ENCODE measurements at places on chromosomes 5 and 9.
A peak's percentile ranks its signal among the peaks of the same experiment; 100 is the strongest.

DNA sequence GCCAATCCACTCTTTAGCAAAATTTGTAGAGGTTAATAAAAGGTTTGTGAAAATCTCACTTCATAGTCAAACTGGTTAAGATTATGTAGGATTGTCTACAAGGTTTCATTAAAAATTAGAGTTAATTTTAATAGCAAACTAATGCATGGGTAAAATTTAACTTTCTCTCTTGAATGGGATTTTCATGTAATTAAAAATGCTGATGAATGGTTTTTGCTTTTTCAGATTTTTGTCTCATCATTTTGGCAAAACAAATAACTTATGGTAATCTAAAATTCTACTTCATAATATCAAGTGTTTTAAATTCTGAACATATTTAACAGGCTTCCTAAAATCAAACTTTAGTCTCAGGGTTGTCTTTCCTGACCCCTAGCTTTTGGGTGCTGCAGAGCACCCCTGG, 113.8 kb upstream of the FAM174A start:
- no peak for DNase-seq
- H3K4me3 ChIP-seq, result no peak overlapping the region
- no peak overlapping the region for H3K27ac ChIP-seq
- H3K36me3 ChIP-seq, result no peaks in the 10 kb centered on the region
- H3K27me3 ChIP-seq, result no peaks in the 10 kb centered on the region
- no peaks in the 10 kb centered on the region for H3K4me1 ChIP-seq

- no peaks in the 10 kb centered on the region for H3K36me3 ChIP-seq
- H3K27me3 ChIP-seq, result no peaks in the 10 kb centered on the region
Observed at GRCh38 chr5:167294882-167295680, 996.4 kb upstream of the WWC1 start.

- peak overlapping the region; percentile 23 for H3K27ac ChIP-seq
- H3K27me3 ChIP-seq, result no peaks in the 10 kb centered on the region
- no peaks in the 10 kb centered on the region for H3K36me3 ChIP-seq
- no peak overlapping the region for H3K4me3 ChIP-seq
Observed at GRCh38 chr9:120583958-120584369, 4.0 kb upstream of the CDK5RAP2 start.

GRCh38 chr9:134153450-134153849, 10.9 kb downstream of the RNU6ATAC start:
- H3K4me1 ChIP-seq, result no peaks in the 10 kb centered on the region
- no peaks in the 10 kb centered on the region for H3K27me3 ChIP-seq
- H3K27ac ChIP-seq, result no peak overlapping the region
- H3K36me3 ChIP-seq, result peaks cover 6% of the 10 kb centered on the region
- no peak for DNase-seq
- H3K4me3 ChIP-seq, result no peak overlapping the region

GRCh38 chr5:83097689-83098231, 20.4 kb downstream of the XRCC4 start:
- H3K27ac ChIP-seq, result no peak overlapping the region
- no peak overlapping the region for H3K4me3 ChIP-seq
- H3K27me3 ChIP-seq, result no peaks in the 10 kb centered on the region
- peaks cover 10% of the 10 kb centered on the region for H3K4me1 ChIP-seq

GRCh38 chr5:177430140-177430951, 3.9 kb downstream of the GRK6 start:
- no peaks in the 10 kb centered on the region for H3K27me3 ChIP-seq
- peaks cover 20% of the 10 kb centered on the region for H3K36me3 ChIP-seq
- DNase-seq, result no peak

DNA sequence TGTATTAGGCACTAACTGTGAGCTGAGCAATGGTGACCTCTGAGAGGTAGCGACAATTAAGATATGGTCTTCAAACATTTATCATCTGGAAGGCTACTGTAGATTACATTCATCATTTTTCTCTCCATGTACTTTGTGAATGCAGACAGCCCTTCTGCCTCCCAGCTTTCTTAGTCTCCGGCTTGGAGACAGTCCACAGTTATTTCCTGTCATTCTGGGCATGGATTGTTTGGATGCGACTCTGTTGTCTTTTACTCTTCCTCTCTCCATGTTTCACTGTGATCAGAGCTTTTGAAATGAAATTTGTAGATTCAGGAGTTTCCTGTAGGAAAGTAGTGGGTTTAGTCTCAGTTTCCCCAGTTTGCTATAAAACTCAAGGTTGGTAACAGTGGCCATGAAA, 20.5 kb downstream of the DMRT2 start:
- H3K27ac ChIP-seq, result no peak overlapping the region
- DNase-seq, result no peak
- H3K36me3 ChIP-seq, result no peaks in the 10 kb centered on the region
- H3K27me3 ChIP-seq, result no peaks in the 10 kb centered on the region

- DNase-seq, result no peak
- H3K4me1 ChIP-seq, result no peaks in the 10 kb centered on the region
- H3K4me3 ChIP-seq, result no peak overlapping the region
- no peaks in the 10 kb centered on the region for H3K27me3 ChIP-seq
- H3K27ac ChIP-seq, result no peak overlapping the region
- H3K36me3 ChIP-seq, result no peaks in the 10 kb centered on the region
Observed at GRCh38 chr5:59856358-59856757, 37.2 kb downstream of the PDE4D start.

- no peak overlapping the region for H3K27ac ChIP-seq
- no peaks in the 10 kb centered on the region for H3K36me3 ChIP-seq
- no peak overlapping the region for H3K4me3 ChIP-seq
- DNase-seq, result no peak
- H3K4me1 ChIP-seq, result no peaks in the 10 kb centered on the region
- H3K27me3 ChIP-seq, result no peaks in the 10 kb centered on the region
Observed at GRCh38 chr9:124209279-124209678, 48.5 kb upstream of the NEK6 start.

DNA sequence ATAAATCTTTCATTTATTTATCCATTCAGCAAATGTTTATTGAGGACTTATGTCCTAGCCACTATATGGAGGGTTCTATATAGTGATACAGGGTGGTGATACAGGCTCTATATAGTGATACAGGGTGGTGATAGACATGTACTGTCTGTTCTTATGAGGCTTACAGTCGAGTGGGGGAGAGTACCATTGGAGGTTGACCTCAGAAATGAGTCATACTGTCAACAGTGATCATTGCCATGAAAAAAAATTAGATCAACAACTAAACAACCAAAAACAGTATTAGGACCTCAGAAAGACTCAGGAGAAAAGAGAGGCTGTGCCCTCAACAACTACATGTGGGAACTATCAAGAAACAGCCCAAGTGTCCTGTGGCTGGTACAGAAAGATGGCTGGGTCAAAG, 22.0 kb downstream of the PAPPA start:
- H3K27ac ChIP-seq, result no peak overlapping the region
- H3K36me3 ChIP-seq, result no peaks in the 10 kb centered on the region
- no peaks in the 10 kb centered on the region for H3K4me1 ChIP-seq
- no peak for DNase-seq
- no peaks in the 10 kb centered on the region for H3K27me3 ChIP-seq
- no peak overlapping the region for H3K4me3 ChIP-seq

DNA sequence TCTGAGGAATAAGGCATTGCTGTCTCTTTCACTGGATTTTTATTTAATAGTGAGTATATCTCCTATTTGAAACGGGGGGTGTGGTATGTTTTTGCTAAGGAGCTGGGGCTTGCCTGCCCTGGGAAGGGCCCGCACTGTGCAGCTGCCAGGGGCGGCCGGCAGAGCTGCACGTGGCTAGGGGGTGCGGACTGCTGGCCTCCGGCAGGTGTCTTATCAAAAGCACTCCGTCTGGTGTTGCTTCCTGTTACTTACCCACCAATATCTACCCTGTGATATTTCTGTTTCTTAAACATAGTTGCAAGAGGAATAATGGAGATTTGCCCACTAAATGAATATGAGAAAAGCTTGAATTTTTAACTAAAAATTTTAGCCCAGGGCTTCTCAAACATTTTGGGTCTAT, 232.0 kb downstream of the IRX1 start:
- DNase-seq, result no peak
- no peak overlapping the region for H3K27ac ChIP-seq
- H3K36me3 ChIP-seq, result no peaks in the 10 kb centered on the region

- DNase-seq, result no peak
- H3K4me3 ChIP-seq, result no peak overlapping the region
- H3K27ac ChIP-seq, result no peak overlapping the region
- H3K4me1 ChIP-seq, result peaks cover 8% of the 10 kb centered on the region
Observed at GRCh38 chr9:38228331-38229103, 159.5 kb upstream of the SHB start.

DNA sequence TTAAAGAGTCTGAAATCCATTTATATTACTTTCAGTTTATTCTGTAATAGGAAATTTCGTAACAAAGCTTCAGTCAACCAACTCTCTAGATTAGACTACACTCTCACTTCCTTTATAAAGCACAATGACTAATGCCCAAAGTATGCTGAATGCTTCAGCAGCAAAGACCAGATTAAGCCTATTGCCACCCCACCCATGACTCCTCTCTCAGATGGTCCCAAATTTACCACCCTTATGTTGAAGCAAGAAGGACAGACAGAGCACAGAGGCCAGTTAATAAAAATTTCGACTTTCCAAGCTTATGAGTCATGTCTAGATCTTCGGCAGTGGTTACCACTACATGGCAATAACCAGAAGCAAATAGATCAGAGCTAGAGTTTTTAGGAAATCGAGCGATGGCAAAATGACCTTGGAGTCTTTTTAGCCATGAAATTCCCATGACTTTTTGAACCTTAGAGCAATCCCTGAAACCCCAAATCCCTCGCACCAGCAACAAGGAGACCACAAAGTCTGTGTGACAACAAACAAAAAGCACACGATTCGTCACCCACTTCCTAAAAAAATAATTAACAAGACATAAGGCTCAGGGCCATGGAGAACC, 287.8 kb upstream of the RASA1 start:
- H3K27ac ChIP-seq, result no peak overlapping the region
- H3K4me3 ChIP-seq, result no peak overlapping the region
- H3K36me3 ChIP-seq, result no peaks in the 10 kb centered on the region
- DNase-seq, result no peak

GRCh38 chr9:136361754-136362449, 1.6 kb downstream of the DNLZ start:
- no peaks in the 10 kb centered on the region for H3K27me3 ChIP-seq
- peaks cover 22% of the 10 kb centered on the region for H3K4me1 ChIP-seq
- DNase-seq, result no peak
- no peak overlapping the region for H3K27ac ChIP-seq

DNA sequence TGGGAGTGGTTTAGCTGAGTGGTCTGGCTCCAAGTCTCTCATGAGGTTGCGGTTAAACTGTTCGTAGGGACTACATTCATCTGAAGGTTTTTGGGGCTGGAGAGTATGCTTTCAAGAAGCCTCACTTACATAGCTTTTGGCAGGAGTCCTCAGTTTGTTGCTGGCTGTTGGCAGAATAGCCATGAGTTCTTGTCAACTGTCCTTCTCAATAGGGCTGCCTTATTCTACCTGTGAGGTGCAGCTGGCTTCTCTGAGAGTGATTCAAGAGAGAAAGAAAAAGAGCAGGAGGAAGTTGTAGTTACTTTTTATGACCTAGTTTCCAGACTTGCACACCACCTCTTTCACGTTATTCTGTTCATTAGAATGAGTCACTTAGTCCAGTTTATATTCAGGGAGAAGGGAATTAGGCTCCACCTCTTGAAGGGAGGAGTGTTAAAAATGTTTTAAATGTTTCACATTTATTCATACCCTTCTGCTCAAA, 33.2 kb downstream of the YTHDC2 start:
- DNase-seq, result no peak
- H3K4me3 ChIP-seq, result no peak overlapping the region
- no peaks in the 10 kb centered on the region for H3K27me3 ChIP-seq
- H3K36me3 ChIP-seq, result no peaks in the 10 kb centered on the region

GRCh38 chr5:120473332-120473731, 9.2 kb downstream of the PRR16 start:
- no peaks in the 10 kb centered on the region for H3K36me3 ChIP-seq
- no peaks in the 10 kb centered on the region for H3K27me3 ChIP-seq
- H3K4me1 ChIP-seq, result no peaks in the 10 kb centered on the region
- no peak overlapping the region for H3K4me3 ChIP-seq
- no peak for DNase-seq

GRCh38 chr9:117250610-117251215, 164.1 kb downstream of the ASTN2 start:
- H3K4me1 ChIP-seq, result no peaks in the 10 kb centered on the region
- no peak overlapping the region for H3K27ac ChIP-seq
- no peak for DNase-seq
- no peaks in the 10 kb centered on the region for H3K27me3 ChIP-seq

DNA sequence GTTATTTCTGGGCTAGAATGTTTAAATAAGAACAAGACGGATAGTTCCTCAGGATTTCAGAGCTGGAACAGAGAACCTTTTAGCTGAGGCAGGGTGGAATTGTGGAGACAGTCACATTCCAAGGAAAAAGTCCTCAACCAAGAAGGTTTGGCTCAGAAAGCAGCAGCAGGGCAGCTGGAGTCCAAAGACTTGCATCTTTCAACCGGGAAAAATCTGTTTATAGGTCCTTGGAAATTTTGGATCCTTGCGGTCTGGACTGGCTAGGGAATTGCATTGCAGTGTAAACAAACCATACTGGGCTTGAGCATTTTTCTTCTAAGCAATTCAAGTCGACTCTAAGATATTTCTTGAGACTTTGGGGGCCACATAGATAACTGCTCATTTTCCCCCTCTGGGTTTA, 40.8 kb upstream of the HMHB1 start:
- no peaks in the 10 kb centered on the region for H3K4me1 ChIP-seq
- DNase-seq, result no peak
- no peak overlapping the region for H3K4me3 ChIP-seq
- H3K36me3 ChIP-seq, result no peaks in the 10 kb centered on the region
- H3K27ac ChIP-seq, result no peak overlapping the region
- peaks cover 3% of the 10 kb centered on the region for H3K27me3 ChIP-seq

- H3K36me3 ChIP-seq, result no peaks in the 10 kb centered on the region
- H3K27me3 ChIP-seq, result no peaks in the 10 kb centered on the region
- H3K4me1 ChIP-seq, result no peaks in the 10 kb centered on the region
Observed at GRCh38 chr5:147098233-147098790, 136.5 kb upstream of the STK32A start.

GRCh38 chr5:152824316-152824715, 419.2 kb upstream of the NMUR2 start:
- no peaks in the 10 kb centered on the region for H3K27me3 ChIP-seq
- H3K4me1 ChIP-seq, result no peaks in the 10 kb centered on the region
- no peak for DNase-seq
- H3K27ac ChIP-seq, result no peak overlapping the region
- no peaks in the 10 kb centered on the region for H3K36me3 ChIP-seq

GRCh38 chr5:157677931-157678330, 6.6 kb downstream of the C5orf52 start:
- H3K36me3 ChIP-seq, result no peaks in the 10 kb centered on the region
- DNase-seq, result no peak
- H3K4me1 ChIP-seq, result no peaks in the 10 kb centered on the region
- no peak overlapping the region for H3K27ac ChIP-seq
- no peak overlapping the region for H3K4me3 ChIP-seq
- no peaks in the 10 kb centered on the region for H3K27me3 ChIP-seq

DNA sequence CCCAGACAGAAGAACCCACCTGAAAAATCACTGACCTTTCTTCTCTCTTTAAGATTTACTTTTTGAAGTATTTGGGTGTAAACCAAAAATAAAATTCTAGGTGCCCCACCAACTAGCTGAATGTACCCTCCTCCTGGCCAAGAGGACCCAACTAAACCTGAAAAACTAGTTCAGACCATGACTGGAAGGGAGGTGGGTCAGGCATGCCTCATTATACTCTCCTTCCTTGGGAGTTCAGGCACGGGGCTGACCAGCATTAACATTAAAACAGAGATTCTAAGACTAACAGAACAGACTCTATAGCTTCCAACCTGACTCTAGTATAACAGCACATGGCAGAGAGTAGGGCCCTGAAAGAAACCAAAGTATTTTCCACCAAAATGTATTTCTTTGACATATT, 61.4 kb downstream of the CERT1 start:
- DNase-seq, result no peak
- H3K4me3 ChIP-seq, result no peak overlapping the region
- no peak overlapping the region for H3K27ac ChIP-seq
- H3K27me3 ChIP-seq, result no peaks in the 10 kb centered on the region
- H3K36me3 ChIP-seq, result no peaks in the 10 kb centered on the region
